ENCODE measurements at places on chromosomes 2 and 18. TPM values are rescaled to one million over a fixed set of nuclear protein-coding genes. Genes with fewer than 3 reads are reported as not detected.
A peak's percentile ranks its signal among the peaks of the same experiment; 100 is the strongest.

DNA sequence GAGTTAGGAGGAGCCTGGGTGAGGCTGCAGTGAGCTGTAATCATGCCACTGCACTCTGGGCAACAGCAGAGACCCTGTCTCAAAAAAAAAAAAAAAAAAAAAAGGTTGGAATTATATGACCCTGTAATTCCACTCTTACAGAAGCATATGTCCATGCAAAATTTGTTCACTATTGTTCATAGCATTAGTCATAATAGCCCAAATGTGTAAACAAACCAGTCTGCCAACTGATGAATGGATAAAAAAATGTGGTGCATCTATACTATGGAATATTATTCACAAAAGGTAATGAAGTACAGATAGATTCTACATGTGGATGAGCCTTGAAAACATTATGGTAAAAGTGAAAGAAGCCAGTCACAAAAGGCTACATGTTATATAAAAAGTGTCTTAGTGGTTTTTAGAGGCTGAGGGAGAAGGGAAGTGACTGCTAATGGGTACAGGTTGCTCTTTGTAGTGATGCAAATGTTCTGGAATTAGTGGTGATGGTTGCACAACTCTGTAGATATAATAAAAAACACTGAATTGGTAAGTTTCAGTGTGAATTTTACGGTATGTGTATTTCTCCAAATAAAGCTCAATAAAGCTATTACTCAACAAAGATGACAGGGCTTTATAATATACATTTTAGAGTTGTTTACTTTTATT, 9.4 kb downstream of the COA5 start:
- DNase-seq = no peak

The ZNF385B gene
- 0.83 TPM for total RNA-seq

The RAD51AP2 gene
- not detected for total RNA-seq

The VIT gene
- 7.4 TPM for total RNA-seq

- DNase-seq = no peak
Observed at GRCh38 chr18:75211002-75211621, 515 bp downstream of the TSHZ1 start.

The UGT1A10 gene
- 3.0 TPM for total RNA-seq

The RANBP2 gene
- total RNA-seq = 88.2 TPM

The GKN2 gene
- total RNA-seq = not detected

The RNPEPL1 gene
- total RNA-seq = 57.3 TPM

- DNase-seq = no peak
Observed at GRCh38 chr2:18106841-18107240, 228.4 kb downstream of the KCNS3 start.

DNA sequence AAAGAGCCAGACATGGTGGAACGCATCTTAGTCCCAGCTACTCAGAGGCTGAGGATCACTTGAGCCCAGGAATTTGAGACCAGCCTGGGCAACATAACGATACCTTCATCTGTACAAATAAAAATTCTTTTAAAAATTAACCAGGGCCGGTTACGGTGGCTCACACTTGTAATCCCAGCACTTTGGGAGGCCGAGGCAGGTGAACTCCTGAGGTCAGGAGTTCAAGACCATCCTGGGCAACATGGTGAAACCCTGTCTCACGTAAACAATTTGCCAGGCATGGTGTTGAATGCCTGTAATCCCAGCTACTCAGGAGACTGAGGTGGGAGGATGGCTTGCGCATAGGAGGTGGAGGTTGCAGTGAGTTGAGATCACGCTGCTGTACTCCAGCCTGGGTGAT, 25.8 kb upstream of the KCNG3 start:
- DNase-seq = no peak

- DNase-seq = no peak
Observed at GRCh38 chr2:9087121-9087681, 83.7 kb upstream of the MBOAT2 start.

DNA sequence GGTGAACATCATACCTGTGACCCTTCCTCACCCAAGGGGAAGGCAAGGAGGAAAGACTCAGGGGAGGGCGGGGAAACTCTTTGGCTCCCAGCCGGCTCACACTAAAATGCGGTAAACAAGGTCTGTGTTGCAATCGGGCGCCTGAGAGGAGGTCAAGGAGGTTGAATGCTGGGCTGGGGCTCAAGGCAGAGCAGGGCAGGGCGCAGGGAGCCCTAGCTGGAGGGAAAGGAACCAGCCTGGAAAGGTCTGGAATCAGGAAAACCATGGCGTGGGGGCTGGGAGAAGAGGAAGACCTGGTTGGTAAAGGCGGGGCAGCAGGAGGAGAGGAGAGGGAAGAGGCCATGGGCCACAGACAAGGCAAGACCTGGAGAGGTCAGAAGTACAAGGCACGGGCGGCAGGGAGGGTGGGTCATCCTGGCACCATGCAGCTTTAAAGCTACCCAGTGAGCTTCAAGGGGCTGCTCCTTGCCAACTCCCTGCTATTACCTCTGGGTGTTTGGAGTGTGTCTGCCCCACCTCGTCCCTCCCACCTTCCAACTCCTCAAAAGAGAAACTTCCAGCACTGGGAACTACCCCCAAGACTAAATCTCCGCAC, 4.8 kb upstream of the TMEM37 start:
- DNase-seq = peak; percentile 78

- DNase-seq = no peak
Observed at GRCh38 chr18:59606193-59607077, 90.8 kb downstream of the CCBE1 start.

The CYBRD1 gene
- total RNA-seq = 60.7 TPM

GRCh38 chr2:85952196-85952734, 63.5 kb upstream of the ST3GAL5 start:
- DNase-seq = no peak

The DES gene
- 1,211 TPM for total RNA-seq

The SCN1A gene
- not detected for total RNA-seq

GRCh38 chr2:48365476-48365875, 164.5 kb upstream of the STON1 start:
- DNase-seq = no peak

- no peak for DNase-seq
Observed at GRCh38 chr2:127661072-127661649, 14.2 kb downstream of the LIMS2 start.

DNA sequence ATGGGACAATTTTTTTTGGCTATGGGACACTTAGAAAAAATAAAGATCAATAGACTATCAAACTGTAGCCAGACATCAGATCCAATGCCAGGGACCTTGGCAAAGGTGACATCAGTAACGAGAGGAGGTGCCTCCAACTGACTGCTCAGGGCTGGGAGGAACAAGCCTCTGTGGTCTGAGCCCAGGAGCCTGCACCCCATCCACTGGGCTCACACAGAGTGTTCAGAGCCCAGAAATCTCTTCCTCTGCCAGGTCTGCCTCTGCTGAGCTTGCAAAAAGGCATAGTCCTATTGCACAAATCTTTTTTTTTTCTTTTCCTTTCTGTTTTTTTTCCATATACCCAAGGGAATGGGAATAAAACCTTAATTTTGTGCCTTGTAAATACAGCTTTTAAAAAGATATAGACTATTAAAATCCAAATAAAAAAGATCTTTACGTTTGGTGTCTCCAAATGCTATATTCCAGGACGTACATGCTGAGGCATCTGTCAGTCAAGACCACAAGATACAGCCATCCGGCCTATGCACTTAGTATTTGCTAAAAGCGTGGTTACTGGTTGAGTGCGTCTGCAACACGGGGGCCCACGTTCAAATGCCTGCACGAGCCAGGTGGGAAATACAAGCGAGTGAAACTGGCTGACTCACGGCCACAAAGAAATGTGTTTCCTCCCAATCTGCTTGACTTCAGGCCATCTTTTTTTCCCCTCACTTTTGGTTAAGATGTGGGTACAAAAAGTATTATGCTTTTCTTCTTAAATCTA, 7.8 kb upstream of the ARHGAP25 start:
- DNase-seq = no peak

The GNAL gene
- 19.4 TPM for total RNA-seq

DNA sequence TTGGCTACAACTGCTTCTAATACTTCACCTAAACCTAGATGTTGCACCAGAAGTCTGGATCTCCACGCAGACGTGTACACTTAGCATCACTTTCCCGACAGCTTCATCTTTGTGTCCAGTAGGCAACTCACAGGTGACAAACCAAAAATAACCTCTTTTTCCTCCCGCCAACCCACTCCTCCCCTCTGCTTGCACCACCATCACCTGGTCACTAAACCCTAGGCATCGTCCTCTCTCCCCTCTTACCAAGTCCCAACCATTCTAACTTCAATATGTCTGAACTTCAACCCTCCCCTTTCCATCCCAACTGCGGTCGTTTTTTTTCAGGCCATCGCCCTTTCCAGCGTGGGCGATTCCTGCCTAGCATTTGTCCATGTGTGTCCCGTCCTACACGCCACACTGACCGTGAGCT, 413 bp upstream of the CHMP3 start:
- no peak for DNase-seq

The MFSD2B gene
- total RNA-seq = 1.8 TPM

The OXER1 gene
- 3.1 TPM for total RNA-seq

DNA sequence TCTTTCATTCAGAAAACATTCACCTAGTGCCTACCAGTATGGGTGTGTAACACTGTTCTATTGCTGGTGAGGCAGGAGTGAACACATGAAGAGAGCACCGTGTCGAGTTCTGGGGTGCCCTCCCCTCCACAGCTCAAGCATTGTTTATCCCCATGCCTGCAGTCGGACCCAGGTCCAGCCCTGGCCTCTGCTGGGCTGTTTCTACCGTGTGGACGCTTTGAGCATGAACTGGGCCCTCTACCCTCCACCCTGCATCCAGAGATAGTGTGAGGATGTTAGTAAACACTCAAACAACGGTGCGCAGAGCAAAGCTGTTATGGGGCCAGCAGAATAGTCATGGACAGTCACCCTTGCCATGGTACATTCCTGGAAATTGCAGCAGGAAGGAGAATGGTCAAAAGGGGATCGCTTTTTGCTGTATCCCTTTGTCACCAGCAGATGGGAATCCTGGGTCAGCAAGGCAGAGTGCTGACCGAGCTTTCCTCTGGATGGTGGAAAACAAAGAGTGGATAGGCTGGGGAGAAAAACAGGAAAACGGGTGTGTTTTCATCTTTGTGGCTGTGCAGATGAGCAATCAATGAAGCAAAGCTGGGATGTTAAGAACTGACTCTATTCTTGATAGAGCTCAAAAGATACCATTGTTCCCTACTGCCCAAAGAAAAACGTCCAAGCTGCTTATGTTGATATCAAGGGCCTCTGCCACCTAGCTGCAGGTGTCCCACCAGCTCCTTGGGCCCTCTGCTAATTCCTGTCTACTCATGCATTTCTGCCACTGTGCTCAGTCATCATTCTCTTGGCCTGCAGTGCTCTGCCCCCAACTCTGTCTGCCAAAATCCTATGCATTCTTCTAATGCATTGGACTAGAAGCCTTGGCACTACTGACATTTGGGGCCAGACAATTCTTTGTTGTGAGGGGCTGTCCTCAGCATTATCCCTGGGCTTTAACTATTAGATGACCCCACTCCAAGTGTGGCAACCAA, 38.7 kb downstream of the REEP1 start:
- DNase-seq = no peak

DNA sequence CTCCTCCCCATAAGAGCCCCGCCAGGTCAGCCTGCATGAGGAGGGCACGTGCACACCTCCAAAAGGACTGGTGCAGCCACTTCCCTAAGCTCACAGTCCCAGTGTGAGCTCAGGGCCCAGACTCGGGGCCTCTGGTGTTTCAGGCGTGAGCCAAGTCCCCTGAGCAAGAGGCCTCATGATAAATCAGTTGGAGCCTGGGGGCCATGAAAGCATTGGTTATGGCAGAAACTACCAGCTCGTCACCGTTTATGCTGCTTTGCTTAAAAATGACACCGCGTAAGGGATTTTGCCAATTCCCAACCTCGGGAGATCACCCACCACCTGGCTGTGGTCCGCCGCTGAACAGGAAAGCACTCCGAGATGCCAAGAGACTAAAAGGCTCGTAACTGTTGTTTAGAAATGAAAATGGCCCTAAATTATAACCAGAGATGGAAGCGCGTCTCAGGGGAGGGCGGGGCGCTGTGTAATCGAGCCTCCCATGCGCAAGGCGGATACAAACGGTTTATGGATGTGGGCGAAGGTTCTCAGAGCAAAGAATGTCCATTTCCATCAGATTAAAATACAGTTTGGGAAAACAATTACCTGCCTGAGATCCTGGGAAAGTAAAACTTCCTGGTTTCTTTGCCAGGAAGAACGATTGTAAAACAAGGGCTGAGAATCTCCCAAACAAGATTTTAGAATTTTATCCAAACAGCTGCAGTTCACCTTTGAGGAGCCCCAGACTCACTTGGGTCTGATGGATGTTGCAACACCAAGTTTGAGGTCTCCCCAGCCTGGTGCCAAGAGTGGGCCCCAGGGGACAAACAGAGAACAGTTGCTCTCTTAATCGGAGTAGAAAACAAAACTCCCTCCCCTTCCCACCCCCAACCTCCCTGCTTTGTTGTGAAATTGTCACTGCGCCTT, 141.4 kb downstream of the BCL2 start:
- peak; percentile 59 for DNase-seq

GRCh38 chr18:72995558-72995957, 127.8 kb upstream of the NETO1 start:
- no peak for DNase-seq

The REG1B gene
- not detected for total RNA-seq

GRCh38 chr2:221948076-221948475, 350.7 kb downstream of the PAX3 start:
- DNase-seq = no peak

DNA sequence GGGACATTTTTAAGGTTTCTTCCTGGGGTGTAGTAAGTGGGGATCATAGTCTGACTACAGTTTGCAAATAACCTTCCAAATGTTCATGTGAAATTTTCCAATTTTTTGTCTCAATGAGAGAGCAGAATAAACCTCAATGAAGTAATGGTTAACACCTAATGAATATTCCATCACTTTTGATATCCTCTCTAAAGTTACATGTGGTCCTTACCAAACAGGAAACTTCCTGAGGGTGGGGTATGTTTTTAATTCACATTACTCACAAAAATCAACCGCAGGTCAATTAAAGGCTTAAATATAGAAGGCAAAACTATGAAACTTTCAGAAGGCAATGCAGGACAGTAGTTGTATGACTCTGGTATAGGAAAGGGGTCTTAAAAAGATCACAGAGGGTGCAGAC, 13.2 kb downstream of the ZNF407 start:
- no peak for DNase-seq

GRCh38 chr18:74081966-74082741, 65.5 kb downstream of the FBXO15 start:
- peak; percentile 59 for DNase-seq

The GALNT13 gene
- 13.6 TPM for total RNA-seq

DNA sequence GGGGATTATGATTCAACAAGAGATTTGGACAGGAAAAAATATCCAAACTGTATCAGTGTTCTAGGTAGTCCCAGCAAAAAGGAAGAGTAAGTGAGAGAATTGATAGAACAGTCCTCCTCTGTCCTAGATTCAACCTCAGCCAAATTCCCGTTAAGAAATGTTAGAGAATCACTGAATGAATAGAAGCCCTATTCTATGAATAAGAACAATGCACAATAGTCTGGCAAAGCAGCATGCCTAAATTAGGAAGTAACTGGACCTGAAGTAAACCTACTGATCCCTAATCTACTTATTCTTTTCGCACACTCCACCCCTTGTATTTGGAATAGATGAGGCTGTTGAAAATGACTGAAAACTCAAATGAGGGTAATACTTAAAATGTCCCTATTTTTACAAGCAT, 1665.5 kb downstream of the LRP1B start:
- no peak for DNase-seq

GRCh38 chr18:13283746-13284145, 65.2 kb downstream of the LDLRAD4 start:
- DNase-seq = no peak

GRCh38 chr2:96135171-96135570, 3.1 kb downstream of the ASTL start:
- DNase-seq = no peak

GRCh38 chr2:65731476-65731875, 299.1 kb upstream of the SPRED2 start:
- DNase-seq = no peak

GRCh38 chr18:11674119-11674518, 14.9 kb upstream of the GNAL start:
- no peak for DNase-seq

GRCh38 chr18:11888726-11889125, 19.4 kb downstream of the MPPE1 start:
- no peak for DNase-seq

All from ureter (tissue), 1 donor.